Transverse colon (tissue), 4 donors: ENCODE measurements at places on chromosomes 7 and 10. TPM values are rescaled to one million over a fixed set of nuclear protein-coding genes. Genes with fewer than 3 reads are reported as not detected.

The SMKR1 gene
- total RNA-seq: not detected

The HOXA13 gene
- 47.8 TPM for total RNA-seq

The NEUROG3 gene
- total RNA-seq: not detected

GRCh38 chr7:10343108-10343507 lies 630.6 kb upstream of the PHF14 start:
- DNase-seq: no peak

DNA sequence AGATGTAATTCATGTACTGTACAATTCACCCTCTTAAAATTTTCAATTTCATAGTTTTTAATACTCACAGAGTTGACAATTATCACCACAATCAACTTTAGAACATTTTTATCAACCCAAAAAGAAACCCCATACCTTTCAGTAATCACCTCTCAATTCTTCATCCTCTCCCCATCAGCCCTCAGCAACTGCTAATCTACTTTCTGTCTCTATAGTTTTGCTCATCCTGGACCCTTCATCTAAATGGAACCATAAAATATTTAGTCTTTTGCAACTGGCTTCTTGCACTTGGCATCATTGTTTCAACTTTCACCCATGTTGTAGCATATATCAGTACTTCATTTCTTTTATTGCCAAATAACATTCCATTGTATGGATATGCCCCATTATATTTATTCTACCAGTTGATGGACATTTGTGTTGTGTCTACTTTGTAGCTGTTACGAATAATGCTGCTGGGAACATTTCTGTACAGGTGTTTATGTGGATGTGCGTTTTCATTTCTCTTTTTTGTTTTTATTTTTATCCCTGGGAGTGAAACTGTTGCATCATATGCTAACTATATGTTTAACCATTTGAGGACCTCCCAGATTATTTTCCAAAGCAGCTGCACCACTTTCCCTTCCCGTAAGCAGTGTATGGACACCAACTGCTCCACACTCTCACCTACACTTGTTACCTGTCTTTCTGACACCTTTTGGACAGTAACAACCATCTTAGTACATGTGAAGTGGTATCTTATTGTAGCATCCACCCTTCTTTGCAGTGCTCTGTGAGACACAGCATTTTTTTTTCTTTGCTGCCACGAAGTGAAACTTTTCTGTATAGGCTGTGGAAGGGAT lies 65.4 kb upstream of the APBB1IP start:
- no peak for DNase-seq

- no peak for DNase-seq
Observed at GRCh38 chr7:71846160-71846559, 566.0 kb downstream of the CALN1 start.
